ENCODE measurements at places on chromosomes 5 and 9.

- DNase-seq = no peak
These were observed 4.4 kb upstream of the MOCS2 start for GRCh38 chr5:53113947-53114346.

DNA sequence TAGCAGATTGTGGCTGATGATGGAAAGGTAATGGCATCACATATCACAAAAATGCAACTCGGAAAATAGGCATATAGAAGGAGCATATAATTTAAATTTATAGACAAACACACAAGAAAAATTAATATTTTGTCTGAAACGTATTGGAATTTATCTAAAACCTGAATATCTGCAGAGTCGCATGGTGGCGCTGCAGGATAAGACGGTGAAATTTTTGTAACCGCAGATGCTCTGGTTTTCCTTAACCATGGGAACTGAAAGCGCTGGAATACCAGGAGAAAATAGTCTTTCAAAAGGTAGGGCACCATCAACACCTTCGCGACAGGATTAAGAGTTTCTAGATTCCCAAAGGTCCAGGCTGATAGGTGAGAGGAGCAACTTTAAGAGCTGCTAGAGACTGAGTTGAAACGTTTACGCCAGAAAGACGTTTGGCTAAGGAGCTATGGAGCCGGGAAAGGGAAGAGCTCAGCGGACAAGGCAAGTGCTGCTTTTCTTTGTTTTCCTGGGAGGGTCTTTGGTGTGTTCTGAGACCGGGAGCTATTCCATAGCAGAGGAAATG is 11.0 kb upstream of the PCDHB15 start:
- no peak for DNase-seq

GRCh38 chr5:11013793-11014192 is 252.8 kb upstream of the DAP start:
- DNase-seq = peak; percentile 13

- DNase-seq = peak; percentile 59
These were observed 419.5 kb upstream of the ACTBL2 start for GRCh38 chr5:57902095-57902494.

DNA sequence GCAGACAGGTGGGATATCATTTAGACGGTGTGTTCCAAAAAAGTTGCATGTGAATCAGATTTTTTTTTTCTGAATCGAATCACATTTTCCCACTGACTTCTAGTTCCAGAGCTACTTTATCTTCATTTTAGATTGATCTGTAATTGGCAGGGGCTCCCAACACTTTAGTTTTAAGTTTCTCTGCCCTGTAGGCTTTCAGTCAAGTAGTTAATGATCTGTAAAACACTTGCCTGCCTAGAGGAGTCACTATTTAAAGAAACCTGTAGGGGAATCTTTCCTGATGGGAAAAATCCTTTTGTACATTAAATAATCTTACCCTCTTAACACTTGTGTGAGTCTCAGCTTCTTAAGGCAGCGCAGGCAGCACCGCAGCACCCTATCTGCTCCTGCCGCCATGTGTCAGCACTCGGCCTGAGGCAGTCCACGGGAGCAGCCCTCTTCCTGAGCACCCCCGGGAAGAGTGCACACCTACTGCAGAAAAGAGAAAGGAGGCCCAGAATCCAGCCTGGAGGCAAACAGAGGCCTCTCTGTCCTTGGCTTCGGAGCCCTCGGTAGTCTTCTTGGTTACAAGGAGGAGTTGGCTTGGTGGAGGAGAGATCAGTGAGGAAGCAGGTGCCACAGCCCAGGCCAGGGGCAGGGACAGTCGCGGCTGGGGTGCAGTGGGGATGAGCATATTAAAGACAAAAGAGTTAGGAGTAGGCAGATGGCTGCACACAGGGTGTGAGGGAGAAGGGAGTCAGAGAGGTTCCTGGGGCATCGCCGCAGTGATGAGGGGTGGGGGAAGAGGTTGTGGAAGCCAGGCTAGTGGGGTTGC is 209.3 kb downstream of the GAPVD1 start:
- DNase-seq = peak; percentile 41

- DNase-seq = no peak
These were observed 96.0 kb upstream of the PRR16 start for GRCh38 chr5:120367896-120368634.

Data from NCI-H69 (cell line).